ENCODE measurements at places on chromosomes 3 and 15. TPM values are rescaled to one million over a fixed set of nuclear protein-coding genes. Genes with fewer than 3 reads are reported as not detected.
A peak's percentile ranks its signal among the peaks of the same experiment; 100 is the strongest.

The IQCF5 gene
- not detected for total RNA-seq

The RYR3 gene
- total RNA-seq, result not detected

The PLIN1 gene
- total RNA-seq, result 0.15 TPM

The SCAP gene
- 26.2 TPM for total RNA-seq

The THSD4 gene
- 5.3 TPM for total RNA-seq

GRCh38 chr15:42331235-42331634 lies 28.1 kb upstream of the CAPN3 start:
- DNase-seq, result no peak

GRCh38 chr3:98460220-98460619 lies 2.8 kb upstream of the OR5K1 start:
- DNase-seq, result no peak

- no peak for DNase-seq
Observed at GRCh38 chr3:37619568-37619967, 242.1 kb upstream of the CTDSPL start.

GRCh38 chr3:183508821-183509220 lies 46.7 kb downstream of the KLHL6 start:
- DNase-seq, result no peak

DNA sequence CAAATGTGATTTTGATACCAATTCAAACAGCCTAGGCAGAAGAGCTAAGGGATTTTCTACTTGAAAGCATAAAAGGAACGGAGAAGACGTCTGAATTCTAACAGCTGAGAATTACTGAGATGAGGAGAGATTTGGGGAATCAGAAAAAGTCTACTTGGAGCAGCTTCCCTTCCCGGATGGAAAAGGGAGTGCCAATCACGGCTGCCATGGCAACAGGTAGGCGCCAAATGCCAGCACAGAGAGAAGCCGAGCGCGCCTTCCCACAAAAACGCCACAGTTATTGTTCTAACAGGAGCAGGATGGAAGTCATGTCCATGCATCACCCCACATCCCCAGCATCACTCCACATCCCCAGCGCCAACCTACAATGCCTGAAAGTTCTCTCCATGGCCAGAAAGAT lies 63.5 kb upstream of the PRR20G start:
- DNase-seq, result peak; percentile 5
